ENCODE measurements at places on chromosomes 2 and 18.

- peak; percentile 38 for DNase-seq
- H3K4me1 ChIP-seq, result peaks cover 2% of the 10 kb centered on the region
- no peak overlapping the region for H3K4me3 ChIP-seq
- no peak overlapping the region for H3K27ac ChIP-seq
- H3K27me3 ChIP-seq, result no peaks in the 10 kb centered on the region
- no peaks in the 10 kb centered on the region for H3K36me3 ChIP-seq
Observed at GRCh38 chr2:236176417-236176816, 8.2 kb upstream of the GBX2 start.

DNA sequence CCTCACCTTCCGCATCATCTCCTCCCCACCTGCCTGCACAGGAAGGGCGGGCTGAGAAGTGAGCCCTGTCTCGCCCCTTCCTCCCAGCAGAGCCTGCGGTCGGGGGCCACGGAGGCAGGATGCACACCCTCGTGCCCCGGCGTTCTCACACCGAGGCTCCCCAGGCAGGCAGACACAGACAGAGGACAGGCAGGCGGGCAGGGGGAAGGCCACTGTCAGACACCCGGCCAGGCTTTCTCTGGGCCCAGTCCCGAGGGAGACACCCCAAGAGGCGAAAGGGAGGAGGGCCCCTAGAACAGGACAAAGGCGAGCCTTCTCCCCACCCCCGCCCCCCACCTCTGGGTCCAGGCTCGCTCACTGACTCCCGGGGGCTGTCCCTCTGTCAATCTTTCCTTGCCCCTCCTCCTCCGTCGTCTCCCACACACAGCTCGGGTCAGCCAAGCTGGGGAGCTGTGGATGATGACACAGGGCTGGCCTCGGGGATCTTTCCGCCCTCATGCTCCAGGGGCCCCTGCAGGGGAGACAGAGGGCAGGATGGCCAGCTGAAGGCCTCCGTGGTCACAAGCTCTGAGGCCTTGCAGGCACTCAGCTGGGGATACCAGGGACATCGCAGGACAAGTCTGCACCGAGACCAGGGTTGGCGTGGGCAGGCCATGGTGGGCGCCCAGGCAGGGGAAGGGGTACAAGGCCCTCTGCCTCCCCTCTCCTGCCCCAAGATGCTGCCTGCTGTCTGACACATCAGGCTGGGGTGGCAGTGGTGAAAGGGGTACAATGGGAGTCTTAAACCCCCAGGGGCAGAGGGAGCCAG lies 24.9 kb downstream of the BIN1 start:
- no peaks in the 10 kb centered on the region for H3K27me3 ChIP-seq
- DNase-seq, result no peak
- H3K27ac ChIP-seq, result no peak overlapping the region
- peaks cover 47% of the 10 kb centered on the region for H3K4me1 ChIP-seq
- no peak overlapping the region for H3K4me3 ChIP-seq

GRCh38 chr2:235144291-235144690 lies 192.5 kb downstream of the SH3BP4 start:
- no peaks in the 10 kb centered on the region for H3K4me1 ChIP-seq
- H3K4me3 ChIP-seq, result no peak overlapping the region
- no peak overlapping the region for H3K27ac ChIP-seq
- no peaks in the 10 kb centered on the region for H3K36me3 ChIP-seq

DNA sequence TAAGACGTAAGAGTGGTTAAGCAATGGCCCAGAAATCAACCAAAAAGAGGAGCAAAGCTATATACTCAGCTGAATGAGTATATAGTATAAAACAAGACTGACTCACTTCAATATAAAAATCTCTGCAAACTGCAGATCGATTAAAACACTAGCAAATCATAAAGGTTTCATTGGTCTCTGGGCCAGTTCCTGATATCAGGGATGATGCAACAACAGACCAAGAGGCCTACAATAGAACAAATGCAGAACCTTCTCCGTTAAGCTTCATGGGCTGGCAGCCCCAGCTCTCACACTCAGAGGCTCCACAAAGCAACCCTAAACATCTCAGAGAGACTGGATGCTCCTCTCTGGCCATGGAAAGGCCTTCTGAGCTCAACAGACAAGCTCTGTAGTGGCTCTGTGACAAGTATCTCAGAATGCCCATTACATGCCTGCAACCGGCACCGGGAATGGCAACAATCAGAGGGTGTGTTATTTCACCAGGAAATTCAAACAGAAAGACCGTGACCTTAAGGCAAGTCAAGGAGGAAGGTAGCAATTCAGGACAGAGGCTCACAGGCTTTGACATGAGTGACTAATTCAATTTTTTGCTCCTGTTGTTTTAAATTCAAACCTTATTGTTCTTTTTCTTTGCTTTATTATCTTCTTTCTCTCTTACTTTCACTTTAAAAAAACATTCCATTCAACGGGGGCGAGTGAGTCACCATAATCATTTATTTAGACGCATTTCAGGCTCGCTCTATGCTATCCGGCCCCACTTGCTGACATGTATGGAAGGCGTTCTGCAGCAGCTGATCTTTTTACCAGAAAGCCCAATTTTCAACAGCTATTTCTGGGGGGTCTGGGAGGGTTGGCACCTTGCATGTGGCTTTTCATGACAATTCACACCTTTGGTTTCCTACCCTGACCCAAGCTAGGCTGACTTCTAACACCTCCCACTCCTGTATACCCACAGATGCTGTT lies 15.1 kb downstream of the CYRIA start:
- H3K4me3 ChIP-seq, result no peak overlapping the region
- no peaks in the 10 kb centered on the region for H3K27me3 ChIP-seq
- H3K4me1 ChIP-seq, result peaks cover 7% of the 10 kb centered on the region
- no peak for DNase-seq
- no peaks in the 10 kb centered on the region for H3K36me3 ChIP-seq

DNA sequence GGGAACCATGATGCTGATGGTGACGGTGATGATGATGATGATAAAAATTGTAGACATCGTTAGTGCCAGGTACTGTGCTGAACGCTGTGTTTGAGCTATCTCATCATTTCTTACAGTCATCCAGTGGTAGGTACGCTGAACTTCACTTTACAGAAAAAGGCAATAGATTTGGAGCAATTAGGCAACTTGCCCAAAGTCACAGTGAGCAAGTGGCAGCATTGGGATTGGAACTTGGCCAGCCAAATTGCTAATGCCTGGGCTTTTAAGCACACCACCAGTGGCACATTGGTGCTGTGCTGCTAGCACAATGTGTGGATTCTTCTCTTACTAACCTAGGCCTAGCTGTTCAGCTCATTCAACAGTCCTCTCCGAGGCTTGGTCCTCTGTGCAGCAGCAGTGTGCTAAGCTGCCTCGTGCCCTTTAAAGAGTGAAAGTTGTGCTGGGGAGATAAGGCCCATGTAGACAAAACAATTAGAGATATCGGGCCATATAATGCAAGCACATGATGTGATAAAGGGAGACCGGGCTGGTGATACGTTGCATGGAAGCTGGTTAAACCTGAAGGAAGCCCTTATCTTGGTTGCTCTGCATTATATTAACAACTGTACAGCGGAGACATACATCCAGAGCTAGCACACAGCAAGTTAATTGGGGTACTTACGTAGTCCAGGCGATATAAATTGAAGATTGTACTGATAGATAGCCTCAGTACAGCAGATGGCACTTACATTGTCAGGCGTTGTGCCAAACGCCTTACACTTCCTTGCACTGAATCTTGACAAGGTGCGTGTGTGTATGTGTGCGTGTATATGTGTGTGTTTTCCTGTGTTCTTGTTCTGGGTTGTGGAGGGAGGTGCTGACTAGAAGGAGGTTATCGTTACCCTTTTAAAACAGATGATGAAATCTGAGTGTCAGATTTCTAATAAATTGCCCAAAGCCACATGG lies 28.4 kb downstream of the HK2 start:
- no peaks in the 10 kb centered on the region for H3K36me3 ChIP-seq
- no peak overlapping the region for H3K27ac ChIP-seq
- no peaks in the 10 kb centered on the region for H3K27me3 ChIP-seq
- DNase-seq, result no peak

Measured in neuronal stem cell (in vitro differentiated cells).